Hair follicle dermal papilla cell (primary cell): ENCODE measurements at places on chromosomes 2 and 18. TPM values are rescaled to one million over a fixed set of nuclear protein-coding genes. Genes with fewer than 3 reads are reported as not detected.

Gene PLEKHH2
- total RNA-seq: 5.6 and 11.4 TPM in 2 replicates

Gene RAX
- not detected in 2 replicates for total RNA-seq

Gene GPR39
- 14.1 and 15.3 TPM in 2 replicates for total RNA-seq

Gene MERTK
- 0.12 and 0.16 TPM in 2 replicates for total RNA-seq

Gene KCNK3
- total RNA-seq: 2.1 and 3.0 TPM in 2 replicates

Gene CLEC4F
- not detected in 2 replicates for total RNA-seq

Gene TEKT4
- not detected in 2 replicates for total RNA-seq

Gene PPP1R1C
- 1.3 and 1.9 TPM in 2 replicates for total RNA-seq

Gene GKN2
- not detected in 2 replicates for total RNA-seq

Gene EMILIN1
- total RNA-seq: 147 and 151 TPM in 2 replicates

Gene GKN1
- not detected in 2 replicates for total RNA-seq

Gene VWA3B
- total RNA-seq: not detected in 2 replicates

Gene POTEI
- total RNA-seq: not detected in 2 replicates

Gene GPR155
- 3.6 and 4.9 TPM in 2 replicates for total RNA-seq

Gene SPRED2
- 23.9 and 38.5 TPM in 2 replicates for total RNA-seq

Gene TOGARAM2
- under 0.01 TPM in 1 of 2 replicates, not detected in the other for total RNA-seq

Gene CD207
- not detected in 2 replicates for total RNA-seq

Gene ANTXR1
- total RNA-seq: 137 and 154 TPM in 2 replicates

Gene CHRNG
- total RNA-seq: not detected in 2 replicates

Gene ARHGEF33
- total RNA-seq: 0.32 and 0.61 TPM in 2 replicates

Gene BOLA3
- 11.8 and 13.0 TPM in 2 replicates for total RNA-seq

Gene ACKR3
- 17.8 and 27.7 TPM in 2 replicates for total RNA-seq

Gene PLA2R1
- total RNA-seq: 30.8 and 37.5 TPM in 2 replicates

Gene FBXO48
- 0.16 and 0.49 TPM in 2 replicates for total RNA-seq

Gene IL1RL1
- total RNA-seq: 0.65 and 1.3 TPM in 2 replicates

Gene HAUS1
- 18.8 and 20.0 TPM in 2 replicates for total RNA-seq

Gene MRPL44
- 23.7 and 25.4 TPM in 2 replicates for total RNA-seq

Gene UGT1A4
- total RNA-seq: not detected in 2 replicates

Gene CCDC141
- not detected in 2 replicates for total RNA-seq
